Cardiac fibroblast (primary cell): ENCODE measurements at places on chromosomes 11 and 22.

- peak; percentile 1 for DNase-seq
These were observed 734 bp downstream of the ZNF280B start for GRCh38 chr22:22507743-22508273.

DNA sequence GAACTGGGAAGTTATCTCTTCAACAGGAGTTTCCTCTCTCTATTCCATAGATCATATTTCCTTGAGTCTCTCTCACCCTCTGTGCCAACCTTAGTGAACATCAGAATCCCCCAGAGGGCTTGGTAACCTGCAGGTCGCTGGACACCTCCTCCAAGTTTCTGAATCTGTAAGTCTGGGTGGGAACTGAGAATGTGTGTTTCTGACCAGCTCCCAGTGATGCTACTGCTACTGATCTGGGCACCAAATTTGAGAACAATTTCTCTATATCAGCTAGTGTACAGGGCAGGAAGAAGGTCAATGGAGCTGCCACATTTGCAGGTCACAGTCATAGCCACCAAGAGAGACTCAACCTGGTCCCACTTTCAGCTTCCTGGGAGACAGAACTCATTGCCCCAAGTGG is 62.9 kb downstream of the RCN1 start:
- DNase-seq = no peak

DNA sequence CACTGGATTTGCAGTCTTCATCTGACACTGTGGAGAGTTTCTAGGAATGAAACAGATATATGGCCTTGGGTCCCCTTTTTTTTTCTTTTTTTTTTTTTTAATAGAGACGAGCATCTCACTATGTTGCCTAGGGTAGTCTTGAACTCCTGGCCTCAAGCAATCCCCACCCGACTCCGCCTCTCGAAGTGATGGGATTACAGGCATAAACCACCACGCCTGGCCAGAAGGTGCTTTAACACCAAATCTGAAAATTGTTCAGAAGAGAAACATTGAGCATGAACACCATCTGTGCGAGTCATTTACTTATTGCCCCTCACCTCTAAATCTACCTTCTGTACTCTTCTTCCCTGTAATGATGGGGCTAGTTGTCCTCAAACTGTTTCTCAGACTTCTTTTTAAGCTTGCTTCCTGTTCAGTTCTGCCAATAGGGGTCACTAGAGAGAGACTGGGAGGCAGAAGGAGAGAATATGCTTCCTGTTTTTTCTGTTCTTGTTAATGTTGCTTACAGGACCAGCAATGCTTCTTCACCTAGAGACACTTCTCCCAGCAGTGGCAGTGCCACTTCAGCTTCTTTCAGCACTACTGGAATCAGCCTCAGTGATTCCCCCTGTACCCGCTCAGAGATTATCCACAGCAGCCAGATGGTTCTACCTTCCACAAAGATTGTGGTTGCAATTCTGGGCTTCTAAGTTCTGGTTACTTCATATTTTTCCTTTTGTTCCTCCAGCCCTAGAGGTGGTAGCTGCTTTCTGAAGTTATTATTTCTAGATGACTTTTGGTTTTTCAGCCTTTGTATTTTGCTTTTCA is 20.8 kb upstream of the ZBED5 start:
- DNase-seq = peak; percentile 88

DNA sequence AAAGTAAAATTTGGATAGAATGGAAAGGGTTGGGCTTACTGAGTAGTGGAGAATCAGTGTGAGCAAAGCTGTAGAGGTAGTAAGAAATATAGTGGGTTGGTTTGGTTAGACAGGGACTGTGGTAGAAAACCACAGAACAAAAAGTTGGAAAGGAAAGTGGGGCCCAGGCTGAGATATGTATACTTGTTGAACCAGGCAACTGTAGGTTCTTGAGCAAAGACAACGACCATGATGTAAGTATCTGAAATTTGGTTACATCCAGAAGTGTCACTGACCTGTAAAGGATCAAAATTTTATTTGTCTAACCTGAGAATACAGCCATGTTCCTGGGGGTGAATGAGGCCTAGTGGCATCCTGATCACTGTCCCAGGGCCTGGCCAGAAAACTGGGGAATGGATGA is 114.1 kb downstream of the STIM1 start:
- DNase-seq = no peak

DNA sequence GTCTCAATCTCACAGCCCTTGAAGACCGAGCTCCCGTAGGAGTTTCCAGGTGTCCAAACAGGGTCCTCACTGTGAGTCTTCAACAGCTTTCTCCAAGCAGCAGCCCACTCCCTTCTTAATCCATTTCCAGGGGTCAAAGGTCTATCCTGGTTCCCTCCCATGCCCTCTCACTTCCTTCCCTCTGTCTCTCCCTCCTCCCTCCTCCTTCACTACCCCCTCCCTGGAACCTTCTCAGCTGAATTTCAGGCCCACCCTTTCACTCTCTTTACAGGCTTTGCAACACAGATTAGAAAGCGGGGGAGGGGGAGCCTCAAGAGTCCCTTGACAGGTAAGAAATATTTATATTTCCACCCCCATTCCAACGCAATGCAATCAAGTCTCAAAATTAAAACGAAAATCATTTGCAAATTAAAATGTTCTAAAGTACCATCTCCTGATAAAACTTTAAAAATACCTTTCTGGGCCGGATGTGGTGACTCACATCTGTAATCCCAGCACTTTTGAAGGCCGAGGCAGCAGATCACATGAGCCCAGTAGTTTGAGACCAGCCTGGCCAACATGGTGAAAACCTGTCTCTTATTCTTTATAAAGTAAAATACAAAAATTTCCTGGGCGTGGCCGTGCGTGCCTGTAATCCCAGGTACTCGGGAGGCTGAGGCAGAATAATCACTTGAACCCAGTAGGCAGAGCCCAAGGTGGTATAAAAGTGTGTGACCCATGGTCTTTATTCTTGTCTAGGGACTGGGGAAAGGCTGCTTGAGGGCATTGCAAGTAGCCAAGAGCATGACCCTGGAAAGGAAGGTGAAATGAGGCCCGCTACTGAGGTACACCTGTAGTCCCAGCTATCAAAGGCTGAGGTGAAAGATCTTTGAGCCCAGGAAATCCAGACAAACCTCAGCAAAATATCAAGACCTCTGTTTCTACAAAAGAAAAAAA is 865 bp upstream of the ZNF280A start:
- DNase-seq = peak; percentile 13

DNA sequence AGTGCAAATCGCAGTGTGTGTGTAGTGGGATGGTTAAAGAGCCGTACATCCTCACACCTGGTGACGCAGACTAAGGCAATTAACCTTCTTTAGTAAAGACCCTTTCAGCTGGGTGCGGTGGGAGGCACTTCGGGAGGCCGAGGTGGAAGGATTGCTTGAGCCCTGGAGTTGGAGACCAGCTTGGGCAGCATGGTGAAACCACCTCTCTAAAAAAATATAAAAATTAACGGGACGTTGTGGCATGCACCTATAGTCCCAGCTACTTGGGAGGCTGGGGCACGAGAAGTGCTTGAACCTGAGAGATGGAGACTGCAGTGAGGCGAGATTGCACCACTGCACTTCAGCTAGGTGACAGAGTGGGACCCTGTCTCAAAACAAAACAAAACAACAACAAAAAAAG is 31.5 kb downstream of the ZBTB16 start:
- no peak for DNase-seq

DNA sequence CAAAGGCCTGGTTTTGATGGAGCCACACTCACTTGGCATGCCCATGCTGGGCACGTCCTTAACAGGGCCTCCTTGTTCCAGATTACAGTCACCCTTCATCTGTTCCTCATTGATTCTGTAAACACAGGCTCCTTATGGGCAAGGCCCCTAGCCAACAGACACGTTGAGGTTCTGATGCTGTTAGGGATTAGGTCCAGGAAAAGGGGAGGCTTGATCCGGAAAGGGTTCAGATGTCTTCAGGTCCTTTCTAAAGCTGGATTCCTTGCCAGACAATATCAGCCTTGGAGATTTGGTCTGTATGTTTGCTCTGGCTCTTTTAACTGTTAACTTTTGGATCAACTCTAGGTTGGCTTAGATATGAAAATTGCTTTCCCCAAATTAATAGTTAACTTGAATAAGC is 46.9 kb upstream of the PRSS23 start:
- DNase-seq = no peak
